ENCODE measurements at places on chromosomes 7 and 10.

DNA sequence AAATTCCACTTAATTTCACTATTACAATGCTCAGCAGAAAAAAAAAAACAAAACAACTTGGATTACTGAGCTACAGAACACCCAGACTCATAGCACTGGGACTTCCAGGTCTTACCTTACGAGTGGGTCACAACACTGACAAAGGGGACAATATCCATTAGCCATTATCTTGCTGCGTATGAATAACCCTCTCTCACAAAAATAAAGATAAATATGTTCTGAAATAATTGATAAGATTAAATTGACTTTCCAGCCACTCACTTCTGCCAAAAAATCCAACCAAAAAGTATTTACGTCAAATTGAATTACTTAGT, 128.7 kb downstream of the PKD1L1 start:
- no peak for DNase-seq

DNA sequence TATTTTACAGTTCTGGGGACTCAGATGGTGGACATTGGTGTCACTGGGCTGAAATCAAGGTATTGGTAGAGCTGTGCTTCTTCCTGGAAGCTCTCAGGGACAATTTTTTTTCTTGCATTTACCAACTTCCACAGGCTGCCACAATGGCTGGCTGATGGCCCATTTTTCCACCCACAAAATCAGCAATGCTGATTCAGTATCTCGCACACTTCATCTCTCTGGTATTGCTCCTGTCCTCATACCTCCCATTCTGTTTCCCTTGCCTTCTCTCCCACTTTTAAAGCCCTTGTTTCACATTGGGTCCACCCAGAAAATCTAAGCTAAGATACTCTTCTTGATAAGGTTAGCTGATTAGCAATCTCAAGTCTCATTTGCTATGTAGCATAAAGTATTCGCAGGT, 530.9 kb upstream of the POM121L12 start:
- no peak for DNase-seq

- DNase-seq, result no peak
Observed at GRCh38 chr7:120452665-120453064, 179.7 kb downstream of the KCND2 start.

- no peak for DNase-seq
Observed at GRCh38 chr10:92697663-92698511, 8.1 kb downstream of the HHEX start.

GRCh38 chr7:92158660-92159575, 20.0 kb downstream of the LRRD1 start:
- DNase-seq, result no peak

GRCh38 chr7:144787127-144787526, 48.7 kb downstream of the TPK1 start:
- no peak for DNase-seq

- no peak for DNase-seq
Observed at GRCh38 chr7:940599-941408, 13.7 kb downstream of the ADAP1 start.

DNA sequence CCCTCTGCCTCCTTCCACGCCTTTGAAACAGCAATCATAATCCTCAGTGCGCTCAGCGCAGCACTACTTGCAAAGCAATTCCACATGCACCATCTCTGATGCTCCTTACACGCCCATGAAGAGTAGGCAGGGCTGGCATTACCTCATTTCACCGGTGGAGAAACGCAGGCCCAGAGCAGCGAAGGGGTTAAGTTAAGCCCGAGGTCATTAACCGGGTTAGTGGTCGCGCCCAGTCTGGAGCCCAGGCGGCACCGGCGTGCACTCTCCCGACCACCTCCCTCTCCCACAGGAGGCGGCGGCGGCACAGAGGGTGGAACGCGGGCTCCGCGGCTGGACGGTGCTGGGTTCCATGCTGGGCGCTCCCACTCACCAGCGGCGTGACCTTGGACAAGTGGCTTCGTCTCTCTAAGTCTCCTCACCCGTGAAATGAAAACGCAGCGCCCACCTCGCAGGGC, 515 bp downstream of the FASTK start:
- no peak for DNase-seq

- no peak for DNase-seq
Observed at GRCh38 chr7:2662273-2663120, 25.5 kb upstream of the AMZ1 start.

GRCh38 chr10:61159253-61159652, 215.3 kb upstream of the RHOBTB1 start:
- DNase-seq, result no peak

GRCh38 chr10:79129361-79129997, 60.7 kb downstream of the ZMIZ1 start:
- no peak for DNase-seq

DNA sequence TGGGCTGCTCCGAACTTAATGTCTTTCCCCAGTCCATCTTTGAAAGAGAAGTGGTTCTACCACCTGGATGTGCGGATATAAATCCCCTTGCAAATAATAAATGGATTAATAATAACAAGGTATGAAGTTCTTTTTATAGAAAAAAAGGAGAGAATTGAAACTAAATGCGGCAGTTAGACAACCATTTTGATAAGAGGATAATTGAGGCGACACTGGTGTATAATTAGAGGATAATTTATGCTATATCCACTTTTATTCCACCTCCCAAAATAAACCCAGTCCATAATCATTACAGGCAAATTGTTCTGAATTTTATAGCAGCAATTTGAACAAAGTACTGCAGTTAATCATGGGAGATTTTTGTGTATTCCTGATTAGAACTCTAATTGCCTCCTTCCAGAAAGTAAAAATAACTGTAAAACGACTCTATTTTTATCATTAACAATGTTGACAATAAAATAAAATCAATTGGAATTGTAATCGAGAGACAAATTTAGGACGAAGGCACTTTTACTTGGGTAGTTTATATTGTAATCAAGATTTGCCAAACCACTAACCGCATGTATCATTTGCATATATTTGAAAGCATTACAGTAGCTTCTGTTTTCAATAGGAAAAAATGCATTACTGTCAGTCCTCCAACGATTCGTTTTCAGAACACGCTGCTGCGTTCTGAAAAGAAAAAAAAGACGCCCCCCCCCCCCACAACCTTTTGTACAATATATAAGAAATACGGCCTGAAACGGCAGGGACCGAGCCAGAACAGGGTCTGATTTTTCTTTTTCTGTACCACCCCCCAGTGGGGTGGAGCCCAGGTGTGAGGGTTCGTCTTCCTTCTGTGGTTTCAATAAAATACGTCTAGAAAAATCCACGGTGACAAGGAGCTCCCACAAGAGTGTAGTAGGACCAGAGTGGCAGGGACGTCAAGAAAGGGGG, 838 bp upstream of the DLX6 start:
- DNase-seq, result no peak

GRCh38 chr10:28219251-28219650, 83.6 kb downstream of the MPP7 start:
- DNase-seq, result no peak

GRCh38 chr10:63631991-63632390, 110.8 kb downstream of the REEP3 start:
- DNase-seq, result no peak

GRCh38 chr7:108535744-108536143, 9.8 kb upstream of the PNPLA8 start:
- no peak for DNase-seq

DNA sequence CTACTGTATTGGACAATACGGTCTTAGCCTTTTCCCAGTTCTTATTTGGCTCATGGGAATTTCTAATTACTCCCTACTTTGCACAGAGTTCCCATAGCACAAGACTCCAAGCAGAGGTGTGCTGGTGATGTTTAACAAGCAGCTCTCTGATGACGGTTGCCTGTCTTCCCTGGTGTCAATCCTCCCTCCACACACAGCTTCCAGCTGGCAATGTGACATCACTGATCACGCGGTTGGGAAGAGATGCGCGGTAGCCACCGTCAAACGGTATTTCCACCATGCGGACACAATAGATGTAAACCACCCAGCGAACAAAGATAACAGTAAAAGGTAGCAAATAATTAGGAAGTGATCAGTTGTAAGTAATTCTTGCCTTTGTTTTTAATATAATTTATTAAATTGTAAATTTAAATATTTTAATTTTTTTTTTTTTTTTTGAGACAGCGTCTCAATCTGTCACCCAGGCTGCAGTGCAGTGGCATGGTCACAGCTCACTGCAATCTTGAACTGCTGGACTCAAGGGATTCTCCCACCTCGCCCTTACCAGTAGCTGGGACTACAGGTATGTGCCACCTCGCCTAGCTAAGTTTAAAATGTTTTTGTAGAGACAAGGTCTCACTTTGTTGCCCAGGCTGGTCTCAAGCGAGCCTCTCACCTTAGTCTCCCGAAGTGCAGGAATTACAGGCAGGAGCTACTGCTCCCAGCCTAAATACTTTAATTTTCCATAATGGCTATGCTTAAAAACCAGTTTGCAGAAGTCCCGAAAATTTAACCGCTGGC, 36.3 kb upstream of the IL15RA start:
- no peak for DNase-seq

- no peak for DNase-seq
Observed at GRCh38 chr7:24199978-24200377, 84.0 kb upstream of the NPY start.

GRCh38 chr10:1465418-1465911, 271.9 kb downstream of the ADARB2 start:
- no peak for DNase-seq

Measured in GM12864 (cell line).